Stimulated activated CD4-positive, alpha-beta T cell treated with anti-CD3 and anti-CD28 coated beads, TNF-alpha, amount 100 ng/mL, for 1 hour (primary cell): ENCODE measurements at places on chromosomes 4 and X.

- DNase-seq = no peak
Observed at GRCh38 chr4:110270492-110271197, 72.2 kb upstream of the ELOVL6 start.

DNA sequence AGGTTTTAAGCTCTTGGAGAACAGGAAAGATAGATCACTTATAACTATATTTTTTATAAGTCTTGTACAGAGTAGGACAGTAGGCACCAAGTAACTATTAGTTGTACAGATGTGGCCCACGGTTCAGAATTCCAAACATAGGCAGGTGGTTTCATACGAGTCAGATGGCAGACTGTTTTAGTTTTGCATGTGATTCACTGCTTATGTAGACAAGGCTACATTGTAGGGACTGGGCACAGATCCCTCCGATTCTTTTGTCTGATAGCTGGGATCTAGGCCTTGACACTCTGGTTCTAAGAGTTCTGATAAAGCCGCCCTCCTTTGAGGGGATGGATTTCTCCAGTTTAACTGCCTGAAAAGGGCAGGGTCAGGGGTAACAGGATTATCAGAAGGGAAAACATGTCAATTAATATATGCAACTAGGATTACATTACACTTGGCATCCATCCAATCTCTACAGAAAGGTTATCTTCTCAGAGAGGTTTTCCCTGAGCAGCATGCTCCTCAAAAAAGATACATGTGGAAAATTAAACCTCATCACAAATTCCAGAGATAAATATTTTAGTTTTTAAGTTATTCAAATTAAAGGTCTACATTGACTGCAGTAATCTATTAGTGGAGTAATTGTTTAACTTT, 87.8 kb downstream of the SPRY1 start:
- no peak for DNase-seq

GRCh38 chrX:8850478-8850877, 49.3 kb upstream of the FAM9A start:
- no peak for DNase-seq

GRCh38 chr4:78065508-78066192, 8.5 kb downstream of the FRAS1 start:
- no peak for DNase-seq

- no peak for DNase-seq
Observed at GRCh38 chr4:94798808-94799207, 41.1 kb downstream of the BMPR1B start.

DNA sequence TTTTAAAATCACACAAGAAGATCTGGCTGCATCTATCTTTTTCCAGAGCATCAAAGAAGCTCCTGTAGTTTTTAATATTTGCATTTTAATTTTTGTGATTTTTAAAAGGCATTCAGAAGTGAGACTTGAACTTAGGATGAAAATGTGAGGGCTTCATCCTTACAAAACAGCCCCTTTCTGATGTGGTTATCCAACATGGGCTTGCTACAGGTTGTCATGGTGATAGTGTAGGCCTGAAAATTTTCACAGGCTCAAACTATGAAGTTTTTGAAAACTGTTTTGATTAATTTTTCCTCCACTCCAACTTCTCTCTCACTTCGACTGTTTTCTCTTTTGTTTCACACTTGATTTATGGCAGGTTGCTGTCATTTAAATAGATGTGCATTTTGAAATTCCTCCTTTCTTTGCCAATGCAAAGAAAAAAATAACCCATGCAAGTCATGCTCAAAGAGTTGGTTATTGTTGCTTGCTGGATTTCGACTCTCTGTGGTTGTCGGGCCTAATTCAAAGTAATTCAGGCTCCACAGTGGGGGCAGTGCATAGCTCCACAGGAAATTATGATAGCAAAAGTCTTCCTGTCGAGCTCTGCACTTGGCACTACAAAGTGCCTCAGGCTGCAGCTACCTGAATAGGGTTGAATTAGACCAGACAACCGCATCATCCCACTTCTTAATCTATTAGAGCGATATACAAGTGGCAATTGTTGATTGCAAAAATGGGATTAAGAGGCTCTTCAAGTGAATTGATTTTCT, 201.0 kb upstream of the GPR101 start:
- DNase-seq = no peak

GRCh38 chr4:119068529-119068962, 67.1 kb upstream of the MYOZ2 start:
- no peak for DNase-seq

- DNase-seq = no peak
Observed at GRCh38 chrX:43267652-43268051, 388.4 kb upstream of the MAOA start.

GRCh38 chrX:3161681-3162080, 120.4 kb downstream of the ARSF start:
- DNase-seq = no peak

GRCh38 chr4:151850791-151851213, 90.0 kb upstream of the GATB start:
- DNase-seq = no peak

DNA sequence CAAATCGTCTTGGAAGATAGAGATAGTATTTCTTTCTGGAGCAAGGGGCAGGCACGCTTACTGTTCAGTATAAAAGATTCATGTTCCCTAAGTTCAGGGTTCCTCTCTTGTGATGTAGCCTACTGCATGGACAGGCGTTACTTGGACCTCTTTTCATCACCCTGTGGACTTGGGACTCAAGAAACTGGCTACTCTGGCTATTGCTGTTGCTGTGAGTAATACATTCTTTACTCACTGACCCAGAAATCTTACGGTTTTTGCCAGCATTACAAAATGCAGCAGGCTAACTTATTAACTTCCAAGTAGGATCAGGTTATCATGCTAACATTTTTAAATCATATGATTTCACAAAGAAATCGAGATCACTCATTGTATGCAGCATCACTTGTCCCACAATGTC, 12.8 kb upstream of the GUCY1B1 start:
- DNase-seq = no peak

DNA sequence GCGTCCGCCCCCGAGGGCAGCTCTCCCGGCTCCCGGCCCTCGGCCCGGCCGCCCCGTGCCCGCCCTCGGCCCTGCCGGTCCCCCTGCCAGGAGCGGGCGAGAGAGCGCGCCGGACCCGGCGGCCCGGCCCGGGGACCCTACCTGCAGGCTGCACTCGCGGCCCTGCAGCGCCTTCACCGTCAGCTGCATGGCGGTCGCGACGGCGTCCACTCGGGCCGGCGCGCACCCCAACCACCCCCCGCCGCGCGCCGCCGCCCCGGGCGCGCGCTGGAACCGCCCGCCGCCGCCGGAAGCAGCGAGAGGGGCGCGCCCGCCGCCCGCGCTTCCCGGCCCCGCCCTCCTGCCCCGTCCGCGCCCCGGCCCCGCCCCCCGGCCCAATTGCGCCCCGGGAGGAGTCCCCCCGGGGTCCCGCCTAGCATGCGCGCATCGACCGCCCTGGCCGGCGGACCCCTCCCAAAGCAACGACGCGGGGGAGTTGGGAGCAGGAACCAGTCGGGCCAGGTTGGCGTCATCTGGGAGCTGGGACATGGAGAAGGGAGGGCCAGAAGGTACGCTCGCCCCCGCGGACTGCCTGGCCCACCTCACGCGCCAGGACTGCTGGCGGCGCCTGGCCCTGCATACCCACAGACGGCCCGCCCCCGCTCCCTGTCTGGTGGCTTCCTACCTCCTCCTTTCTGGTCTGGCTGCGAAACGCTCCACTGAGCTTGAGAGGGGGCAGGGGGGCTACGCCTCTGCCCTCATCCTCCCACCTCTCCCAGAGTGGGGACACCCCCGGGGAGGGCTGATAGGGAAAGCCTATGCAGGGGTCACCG, at the start of gene UBL4A:
Gene UBL4A, minus strand, starts transcription at position 220 of the 812 bp plus-strand sequence. Its CDS starts 31 bp downstream, at position 189.
- DNase-seq = no peak

- no peak for DNase-seq
Observed at GRCh38 chr4:2427383-2428334, 8.9 kb downstream of the CFAP99 start.

- no peak for DNase-seq
Observed at GRCh38 chr4:140635606-140636005, 66.8 kb upstream of the UCP1 start.

GRCh38 chrX:155046129-155046810, 19.6 kb downstream of the FUNDC2 start:
- DNase-seq = no peak

DNA sequence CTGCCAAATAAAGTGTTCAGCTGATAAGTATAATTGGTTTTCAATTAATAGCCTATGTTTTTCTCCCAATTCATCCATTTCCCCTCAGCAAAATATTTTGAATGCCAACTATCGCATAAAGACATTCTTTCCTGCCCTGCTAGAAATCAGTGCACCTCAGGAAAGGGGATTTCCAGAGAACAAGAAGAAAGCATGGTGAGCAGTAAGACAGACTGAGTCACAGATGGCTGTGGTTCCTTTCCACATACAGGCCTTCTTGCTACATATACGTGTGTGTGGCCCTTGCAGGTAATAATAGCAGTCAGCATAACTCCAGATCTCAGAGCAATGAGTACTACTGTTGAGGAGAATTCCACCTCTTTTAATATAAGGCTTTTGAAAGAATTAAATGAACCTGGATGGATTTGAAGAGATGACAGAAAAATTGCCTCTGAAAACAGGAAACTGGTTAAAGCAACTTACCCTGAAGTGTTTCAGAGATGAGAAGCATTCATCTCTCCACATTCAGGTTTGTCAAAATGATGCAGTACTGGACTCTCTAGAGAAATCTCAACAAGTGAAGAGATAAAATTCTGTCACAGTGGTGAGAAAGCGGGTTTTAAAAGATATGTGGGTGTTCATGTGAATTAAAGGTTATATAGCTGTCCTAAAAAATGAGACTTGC, 13.6 kb downstream of the GASK1B start:
- no peak for DNase-seq

GRCh38 chr4:56465599-56466295, 1.7 kb upstream of the SRP72 start:
- no peak for DNase-seq

DNA sequence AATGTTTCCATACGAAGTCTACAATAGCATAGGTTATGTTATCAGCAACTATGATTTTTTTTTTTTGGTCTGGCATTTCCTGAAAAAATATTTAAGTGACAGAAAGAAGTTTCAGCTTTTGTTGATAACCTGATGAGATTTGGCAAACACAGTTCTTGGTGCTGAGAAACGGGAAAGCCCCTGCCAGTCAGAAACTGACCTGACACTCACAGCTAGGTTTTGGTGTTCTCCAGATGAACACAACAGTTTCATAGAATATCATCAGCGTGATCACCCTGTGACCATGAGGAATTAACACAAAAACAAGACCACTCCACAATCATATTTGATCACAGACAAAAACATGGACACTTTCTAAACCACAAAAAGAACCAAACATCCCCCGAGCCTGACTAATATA, 152.5 kb upstream of the DCAF8L1 start:
- DNase-seq = no peak

GRCh38 chr4:101169044-101170014, 178.0 kb downstream of the PPP3CA start:
- DNase-seq = no peak

DNA sequence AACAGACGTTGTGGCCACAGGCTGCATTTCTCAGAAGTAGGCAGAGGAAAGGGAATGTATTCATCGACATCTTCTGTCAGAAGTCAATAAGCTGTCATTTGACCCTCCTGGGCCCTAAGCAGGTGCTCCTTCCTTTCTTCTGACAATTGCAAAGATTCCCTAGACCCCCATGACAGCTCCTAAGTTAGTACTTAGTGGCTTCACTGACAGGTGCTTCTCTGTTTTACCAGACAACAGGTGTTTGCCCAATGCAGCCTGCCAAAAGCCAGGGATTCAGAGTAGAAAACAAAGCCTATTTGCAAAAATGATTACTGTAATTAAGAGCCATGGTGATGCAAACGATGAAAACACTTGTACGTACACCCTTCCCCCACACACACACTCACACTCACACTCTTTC, 7.5 kb upstream of the FGF5 start:
- DNase-seq = no peak

- no peak for DNase-seq
Observed at GRCh38 chr4:150357829-150358228, 224.1 kb upstream of the MAB21L2 start.

DNA sequence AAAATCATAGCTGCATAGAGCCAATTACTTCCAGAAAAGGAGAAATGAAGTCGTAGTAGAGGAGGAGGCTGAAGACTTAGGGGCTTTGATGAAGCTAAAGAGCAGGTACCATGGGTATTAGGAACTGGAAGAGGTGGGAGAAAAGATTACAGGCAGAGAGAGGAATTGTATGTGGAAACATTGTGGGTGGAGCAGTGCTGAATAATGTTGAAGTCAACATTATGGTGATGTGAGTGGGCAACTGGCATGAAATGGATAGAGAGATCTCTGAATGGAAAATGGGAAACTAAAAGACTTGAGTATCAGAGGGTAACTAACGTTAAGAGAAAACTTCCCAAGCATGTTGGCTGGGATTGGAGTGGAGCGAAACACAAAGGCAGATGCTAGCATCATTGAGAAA, 92.5 kb downstream of the AREG start:
- DNase-seq = no peak

GRCh38 chr4:125979950-125980349, 665.2 kb downstream of the FAT4 start:
- no peak for DNase-seq

GRCh38 chr4:184441461-184442313, 32.7 kb downstream of the IRF2 start:
- no peak for DNase-seq

- DNase-seq = no peak
Observed at GRCh38 chr4:53098681-53099121, 236.6 kb downstream of the RASL11B start.

- DNase-seq = no peak
Observed at GRCh38 chr4:108170631-108171338, 2.1 kb upstream of the LEF1 start.

DNA sequence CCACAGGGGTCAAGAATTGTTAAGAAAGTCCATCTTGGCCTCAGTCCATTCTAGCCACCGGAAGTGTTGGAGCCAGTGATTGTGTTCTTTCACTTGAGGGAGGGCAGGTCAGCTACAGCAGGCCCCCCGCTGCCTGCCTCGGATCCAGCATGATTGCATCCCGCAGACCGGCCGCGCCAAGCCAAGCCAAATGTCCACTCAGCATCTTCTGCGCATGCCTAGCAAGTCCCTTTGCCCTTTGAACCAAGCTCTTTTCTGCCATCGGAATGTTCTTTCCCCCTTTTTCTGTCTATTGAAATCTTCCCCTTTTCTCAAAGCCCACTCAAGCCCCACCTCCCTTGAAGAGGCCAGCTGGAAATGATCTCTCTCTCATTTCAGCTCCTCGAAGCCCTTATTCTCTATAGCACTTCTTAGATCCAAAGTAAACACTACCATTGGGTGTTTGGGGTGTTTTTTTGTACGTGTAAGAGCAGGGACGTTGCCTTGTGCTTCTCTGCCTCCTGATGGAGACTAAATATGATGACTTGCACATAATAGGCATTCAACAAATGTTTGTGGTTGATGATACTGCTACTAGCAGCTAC, 147.8 kb upstream of the BCOR start:
- DNase-seq = no peak

- no peak for DNase-seq
Observed at GRCh38 chr4:135201081-135201480, 999.5 kb upstream of the PABPC4L start.
